Breast epithelium (tissue), 4 donors: ENCODE measurements at places on chromosomes 2 and 18. TPM values are rescaled to one million over a fixed set of nuclear protein-coding genes. Genes with fewer than 3 reads are reported as not detected.

CXCR2 gene
- total RNA-seq = not detected

- DNase-seq = no peak
Measured at GRCh38 chr18:44759925-44760342, 79.2 kb downstream of the SETBP1 start.

DNA sequence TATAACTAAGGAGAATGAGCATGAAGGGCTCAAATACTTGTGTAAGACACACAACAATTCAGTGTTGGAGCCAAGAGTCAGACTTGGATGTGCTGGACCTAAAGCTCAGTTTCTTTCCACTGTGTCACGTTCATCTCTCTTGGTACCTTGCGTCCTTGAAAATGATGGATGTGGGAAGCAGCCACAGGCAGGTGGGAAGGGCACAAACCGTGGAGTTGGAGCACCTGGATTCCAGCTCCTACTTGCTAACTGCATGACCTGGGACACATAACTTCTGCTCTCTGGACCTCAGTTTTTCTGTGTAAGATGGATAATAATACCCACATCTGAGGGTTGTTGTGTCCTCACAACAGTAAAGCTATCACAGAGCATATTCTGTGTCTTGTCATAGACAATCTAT, 53.1 kb upstream of the PPP1CB start:
- DNase-seq = no peak

ST6GAL2 gene
- total RNA-seq = 2.8 TPM

GRCh38 chr2:120767486-120768005, 31.9 kb downstream of the GLI2 start:
- peak; percentile 14 for DNase-seq

DNA sequence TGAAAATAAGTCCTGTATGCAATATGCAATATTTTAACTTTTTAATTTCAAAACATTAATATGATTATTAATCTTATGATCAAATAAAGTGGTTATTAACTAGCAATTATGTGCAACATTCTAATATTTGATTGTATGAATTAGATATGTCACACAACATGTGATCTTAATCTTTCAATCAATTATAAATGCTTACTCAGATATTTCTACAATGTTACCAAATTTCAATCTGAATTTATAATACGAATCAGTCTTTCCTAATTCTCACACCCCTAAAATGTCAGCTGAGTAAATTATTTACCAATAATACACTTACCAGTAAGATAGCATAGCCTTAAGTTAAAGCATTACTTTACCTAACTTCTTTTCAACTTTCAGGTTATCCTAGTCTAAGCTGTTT, 186.3 kb downstream of the CALCRL start:
- DNase-seq = no peak

DNA sequence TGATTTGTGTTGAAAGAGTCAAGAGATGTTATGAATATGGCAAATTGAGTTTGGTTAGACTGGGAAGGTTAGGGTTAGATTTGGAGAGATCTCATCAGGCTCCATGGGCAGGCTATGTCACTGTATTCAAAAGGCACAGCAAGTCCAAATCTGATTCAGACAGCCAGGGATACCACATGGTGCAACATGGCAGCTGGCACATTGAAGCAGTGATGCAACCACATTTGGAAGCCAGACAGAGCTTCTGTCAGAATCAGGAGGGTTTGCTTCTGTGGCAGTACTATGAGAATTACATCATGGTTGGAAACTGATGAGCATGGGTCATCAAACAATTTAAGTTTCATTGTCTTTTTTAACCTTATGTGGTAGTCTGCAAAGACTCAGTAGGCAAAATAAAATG, 772.2 kb downstream of the SUCLG1 start:
- DNase-seq = peak; percentile 20

- no peak for DNase-seq
Measured at GRCh38 chr18:22700920-22701319, 232.2 kb upstream of the RBBP8 start.

ST8SIA3 gene
- not detected for total RNA-seq

GRCh38 chr2:53631313-53632125, 136.1 kb upstream of the CHAC2 start:
- no peak for DNase-seq

CRYGD gene
- total RNA-seq = not detected

DNA sequence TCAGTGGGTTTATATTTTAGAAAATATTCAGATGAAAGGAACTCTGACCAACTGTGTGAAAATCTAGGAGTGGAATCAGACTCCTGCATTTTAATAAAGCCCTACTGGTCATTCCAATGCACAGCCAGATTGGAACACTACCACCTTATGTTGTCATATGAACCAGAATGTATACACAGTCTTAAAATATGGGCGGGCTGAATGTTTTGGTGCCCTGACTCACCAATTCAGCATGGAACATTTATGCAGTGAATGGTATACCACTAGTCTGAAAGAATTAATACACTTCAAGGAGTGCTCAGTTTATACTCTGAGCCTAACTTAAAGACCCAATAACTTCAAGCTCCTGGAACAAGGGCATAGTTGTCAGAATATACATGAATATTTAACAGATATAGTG, 280.9 kb upstream of the TCF4 start:
- DNase-seq = no peak

DNA sequence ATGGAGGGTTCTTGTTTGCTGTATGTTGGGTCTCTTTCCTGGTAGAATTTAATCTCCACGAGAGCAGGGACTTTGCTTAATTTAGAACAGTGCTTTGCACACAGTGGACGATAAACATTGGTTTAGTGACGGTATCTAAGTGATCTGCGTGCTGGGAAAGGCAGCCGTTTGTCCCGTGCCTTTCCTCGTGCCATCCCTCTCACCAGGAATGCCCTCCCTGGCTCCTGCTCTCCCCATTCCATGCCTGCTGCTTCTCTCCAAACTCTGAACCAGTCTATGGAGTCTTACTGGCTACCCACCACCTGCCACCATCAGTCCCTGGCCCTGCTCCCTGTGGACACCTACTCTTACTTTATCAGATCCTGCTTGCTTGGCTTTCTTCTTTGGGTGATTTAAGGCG, 27.3 kb upstream of the TNP1 start:
- DNase-seq = no peak

SERPINB13 gene
- not detected for total RNA-seq

GRCh38 chr2:19844750-19845149, 57.0 kb downstream of the TTC32 start:
- DNase-seq = no peak

ERBB4 gene
- total RNA-seq = 1.6 TPM

PSD4 gene
- total RNA-seq = 61.2 TPM

DNA sequence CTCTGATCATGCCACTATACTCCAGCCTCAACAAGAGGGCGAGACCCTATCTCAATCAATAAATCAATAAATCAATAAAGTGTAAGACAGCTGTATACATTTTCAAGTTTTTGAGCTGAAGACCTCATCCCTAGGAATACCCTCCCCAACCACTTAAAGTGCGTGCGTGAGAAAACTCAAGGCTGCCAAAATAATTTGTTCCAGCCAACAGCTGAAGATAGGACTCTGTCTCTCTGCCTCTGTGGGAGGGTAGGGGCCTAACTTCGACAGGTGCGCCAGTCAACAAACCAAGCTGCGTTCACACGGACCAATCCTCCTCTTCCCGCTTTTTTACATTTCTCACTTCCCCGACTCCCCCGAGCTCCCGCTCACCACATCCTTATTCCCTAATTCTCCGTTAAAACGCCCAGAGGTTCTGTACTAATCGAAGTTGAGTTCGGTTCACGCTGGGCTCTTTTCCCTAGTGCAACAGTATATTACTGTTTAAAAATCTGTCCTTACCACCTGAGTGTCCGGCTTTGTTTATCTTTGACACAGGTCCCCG, 618 bp downstream of the POLR2D start:
- DNase-seq = no peak

- DNase-seq = no peak
Measured at GRCh38 chr2:205712508-205712907, 30.2 kb downstream of the NRP2 start.

- DNase-seq = no peak
Measured at GRCh38 chr18:33495278-33495677, 54.8 kb upstream of the CCDC178 start.
